ENCODE measurements at places on chromosomes 1 and 21.

DNA sequence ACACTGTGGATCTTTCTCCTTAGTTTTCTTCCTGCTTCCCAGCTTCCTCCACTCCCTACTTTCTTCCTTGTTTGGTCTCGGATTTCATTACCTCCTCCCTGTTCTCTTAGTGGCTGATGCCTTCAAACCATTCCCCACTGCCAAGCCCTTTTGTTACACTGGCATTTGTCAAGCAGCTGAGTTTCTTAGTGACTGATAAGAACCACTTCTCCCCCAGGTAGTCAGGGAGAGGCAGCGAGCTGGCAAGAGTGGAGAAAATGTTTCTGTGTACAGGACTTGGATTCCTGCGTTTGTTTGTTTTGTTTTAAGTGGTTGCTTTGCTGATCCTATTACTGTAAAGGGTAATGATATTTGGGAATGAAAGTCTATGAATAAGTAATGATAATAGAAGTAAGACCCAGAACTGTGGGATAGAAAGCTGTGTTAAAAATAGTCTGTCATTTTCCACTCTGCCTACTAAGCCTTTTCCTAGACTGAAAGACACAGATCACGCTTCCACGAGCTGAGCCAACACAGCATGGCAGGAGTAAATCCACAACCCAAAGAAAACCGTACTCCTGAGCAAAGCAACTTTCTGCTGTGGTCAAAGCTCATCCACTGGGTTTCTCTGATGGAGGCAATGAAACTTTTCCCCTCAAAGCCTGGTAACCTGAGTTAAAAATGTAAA, 10.1 kb upstream of the SERTAD4 start:
- no peak for DNase-seq

- DNase-seq: no peak
Measured at GRCh38 chr1:11990303-11991032, 10.2 kb downstream of the MFN2 start.

DNA sequence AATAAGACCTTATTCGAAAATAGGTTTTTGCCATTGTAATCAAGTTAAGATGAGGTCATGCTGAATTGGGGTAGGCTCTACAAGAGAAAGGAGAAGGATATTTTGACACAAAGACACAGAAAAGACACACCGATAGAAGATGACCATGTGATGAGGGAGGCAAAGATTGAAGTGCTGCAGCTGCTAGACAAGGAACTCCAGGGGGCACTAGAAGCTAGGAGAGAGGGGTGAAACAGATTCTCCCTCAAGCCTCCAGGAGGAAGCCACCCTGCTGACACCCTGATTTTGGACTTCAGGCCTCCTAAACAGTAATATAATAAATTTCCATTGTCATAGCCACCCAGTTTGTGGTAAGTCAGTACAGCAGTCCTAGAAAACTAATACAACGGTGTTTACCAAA, 506.8 kb upstream of the CAMK1G start:
- no peak for DNase-seq

DNA sequence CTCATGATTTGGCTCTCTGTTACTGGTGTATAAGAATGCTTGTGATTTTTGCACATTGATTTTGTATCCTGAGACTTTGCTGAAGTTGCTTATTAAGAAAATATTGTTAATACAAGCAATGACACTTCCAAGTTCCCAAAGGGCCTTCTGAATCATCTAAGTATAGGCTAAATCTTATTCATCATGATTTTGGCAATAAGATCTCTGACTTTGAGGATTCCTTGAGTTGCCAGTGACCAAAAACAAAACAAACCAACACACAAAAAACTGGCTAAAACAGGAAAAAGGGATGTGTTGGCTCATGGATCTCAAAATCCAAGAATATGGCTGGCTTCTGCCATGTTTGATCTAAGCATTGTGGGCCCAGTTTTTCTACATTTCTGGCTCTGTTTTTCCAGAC, 163.4 kb downstream of the HHIPL2 start:
- DNase-seq: no peak

DNA sequence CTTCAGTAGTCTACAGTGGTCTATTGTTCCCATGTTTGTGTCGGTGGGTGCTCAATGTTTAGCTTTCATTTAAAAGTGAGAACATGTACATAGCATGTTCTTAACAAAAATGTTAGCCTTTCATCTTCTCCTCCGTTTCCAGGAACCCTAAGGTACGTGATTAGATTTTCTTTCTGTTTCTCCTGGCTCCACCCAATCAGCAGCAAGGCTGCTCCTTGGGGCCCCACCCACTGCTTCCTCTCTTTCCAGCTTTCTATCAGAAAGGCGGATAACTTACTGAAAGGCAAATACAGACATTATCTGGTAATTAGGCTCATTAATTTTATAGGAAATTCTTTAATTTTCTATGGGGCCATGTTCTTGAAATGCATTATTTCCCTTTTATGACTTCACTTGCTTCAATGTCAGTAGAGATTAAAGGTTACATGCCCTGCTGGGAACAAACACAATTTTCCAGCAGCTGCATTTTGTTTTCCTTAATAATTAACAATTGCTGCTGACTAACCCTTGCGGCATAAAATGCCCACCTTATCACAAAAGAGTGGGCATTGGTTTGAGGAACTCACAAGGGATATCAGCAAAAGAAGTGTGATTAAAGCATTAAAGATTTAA, 324.9 kb upstream of the SNX7 start:
- DNase-seq: no peak

DNA sequence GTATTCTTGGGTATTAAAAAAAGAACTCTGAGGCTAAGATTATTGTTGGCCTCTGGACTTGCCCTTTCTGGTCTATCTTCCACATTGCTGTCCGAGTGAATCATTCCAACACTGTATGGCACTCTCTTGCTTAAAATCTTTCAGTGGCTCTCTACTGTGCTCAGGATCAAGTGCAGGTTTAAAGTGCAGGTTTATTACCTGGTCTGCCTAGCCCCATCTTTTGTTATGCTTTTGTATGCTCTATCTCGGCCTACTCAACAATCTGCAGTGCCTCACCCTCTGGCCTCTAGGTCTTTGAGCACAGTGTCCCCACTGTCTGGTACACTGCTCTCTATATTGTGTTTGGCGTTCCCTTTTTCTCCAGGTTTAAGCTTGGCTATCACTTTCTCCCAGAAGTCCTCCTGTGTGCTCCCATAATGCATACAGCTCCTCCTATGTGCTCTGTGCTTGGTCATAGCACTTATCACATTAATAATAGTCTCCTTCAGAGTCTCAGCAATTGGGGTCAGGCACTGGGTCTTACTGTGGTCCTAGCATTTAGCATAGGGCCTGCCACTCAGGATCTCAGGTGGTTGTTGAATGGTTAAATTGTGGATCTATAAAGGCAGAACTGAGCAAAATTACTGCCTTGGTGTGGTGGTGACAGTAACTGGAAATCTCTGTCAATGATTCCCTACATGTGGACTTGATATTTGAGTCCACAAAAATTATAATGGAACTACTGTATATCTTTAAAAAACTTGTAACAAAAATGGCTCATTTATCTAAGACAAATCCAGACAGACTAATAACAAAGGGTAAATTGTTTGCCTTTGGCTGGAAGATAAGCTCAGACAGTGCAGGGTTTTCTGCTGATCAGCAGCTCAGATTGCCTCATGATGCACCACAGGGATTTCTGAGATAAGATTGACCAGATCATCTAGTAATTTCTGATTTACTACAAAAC, 10.6 kb upstream of the LDLRAD1 start:
- no peak for DNase-seq

DNA sequence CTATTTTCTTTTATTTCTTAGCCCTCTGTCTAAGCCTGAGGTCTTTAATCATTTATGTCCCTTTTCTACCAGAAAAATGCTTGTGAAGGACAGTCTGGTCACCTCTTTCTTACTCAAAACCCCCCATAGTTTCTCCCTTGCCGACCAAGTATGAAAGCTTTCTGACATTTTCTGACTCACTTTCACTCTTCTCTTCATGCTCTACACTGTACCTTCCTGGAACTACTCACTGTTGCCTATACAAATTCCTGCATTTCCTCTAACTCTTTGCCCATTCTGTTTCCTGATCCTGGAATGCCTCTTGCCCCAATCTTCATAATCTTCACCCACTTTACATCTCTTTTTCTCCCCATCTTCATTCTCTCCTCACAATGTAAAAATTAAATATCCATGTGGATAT, 380.0 kb downstream of the HHIPL2 start:
- DNase-seq: no peak

DNA sequence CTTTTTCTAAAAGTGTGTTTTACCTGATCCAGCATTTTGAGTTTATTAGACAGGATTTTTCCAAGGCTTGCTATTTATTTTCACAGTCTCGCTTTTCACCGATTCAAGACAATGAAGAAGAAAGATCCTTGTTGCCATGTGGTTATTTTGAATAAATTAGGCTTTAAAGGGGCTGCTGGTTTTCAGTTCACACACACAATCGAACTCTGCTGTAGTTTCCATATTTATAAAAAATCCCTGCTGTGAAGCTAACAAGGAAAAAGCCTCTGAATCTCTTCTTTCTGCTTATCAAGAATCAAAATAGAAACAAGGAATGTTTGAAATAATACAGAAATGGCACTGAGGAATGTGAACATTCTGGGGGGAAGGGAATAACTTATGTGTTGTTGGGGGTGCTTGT, 102.5 kb upstream of the KAZN start:
- DNase-seq: no peak

DNA sequence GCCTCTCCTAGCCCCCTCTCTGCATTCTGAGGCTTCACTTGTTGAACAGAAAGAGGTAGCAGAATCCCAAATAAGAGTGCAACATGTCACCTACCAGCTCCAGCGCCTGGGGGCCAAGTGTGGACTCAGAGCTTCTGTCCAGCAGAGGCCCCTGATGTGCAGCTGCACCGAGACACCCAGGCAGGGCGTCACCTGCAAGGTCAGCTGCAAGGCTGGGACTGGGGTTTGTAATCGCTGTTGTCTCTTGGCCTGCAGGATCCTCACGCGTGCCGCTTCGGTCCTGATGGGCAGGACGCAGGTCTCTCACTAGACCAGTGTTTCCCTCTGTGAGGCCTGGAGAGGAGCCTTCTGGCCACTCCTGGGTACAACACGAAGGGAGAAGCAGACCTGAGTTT, 4.3 kb upstream of the SLX9 start:
- DNase-seq: no peak

- no peak for DNase-seq
Measured at GRCh38 chr1:117113199-117113598, 8.3 kb downstream of the TRIM45 start.

DNA sequence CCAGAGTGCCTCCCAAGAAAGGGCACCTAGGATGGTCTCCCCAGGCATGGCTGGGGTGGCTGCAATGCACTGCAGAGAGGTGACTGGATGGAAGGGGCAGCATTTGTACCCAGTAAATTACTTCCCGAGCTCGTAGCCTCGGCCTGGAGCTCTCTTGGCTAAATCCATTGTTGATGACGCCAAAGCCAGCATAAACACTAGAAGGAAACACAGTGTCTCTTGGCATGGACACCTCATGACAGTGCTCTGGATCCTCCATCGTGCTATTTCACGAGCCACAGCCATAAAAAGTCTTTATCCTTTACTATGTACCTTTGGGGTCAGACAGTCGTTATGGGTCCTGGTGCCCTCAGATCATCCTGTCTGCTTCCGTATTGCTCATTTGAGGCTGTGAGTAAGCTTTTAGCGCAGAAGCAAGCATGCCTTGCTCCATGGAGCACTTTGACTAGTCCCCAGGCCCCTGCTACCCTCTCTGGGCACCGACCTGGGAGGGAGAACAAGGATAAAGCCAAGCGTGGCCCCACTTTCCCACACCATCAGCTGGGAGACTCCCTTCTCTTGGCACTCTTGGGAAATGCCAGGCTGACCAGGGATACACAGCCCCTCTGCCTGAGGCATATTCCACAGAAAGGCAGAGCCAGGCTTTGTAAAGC, 10.3 kb upstream of the PRELP start:
- no peak for DNase-seq

Data from smooth muscle cell of the brain vasculature (primary cell).